ENCODE measurements at places on chromosomes 13 and 19.
A peak's percentile ranks its signal among the peaks of the same experiment; 100 is the strongest.

GRCh38 chr19:31350693-31351055 is 1.4 kb upstream of the TSHZ3 start:
- DNase-seq = no peak

DNA sequence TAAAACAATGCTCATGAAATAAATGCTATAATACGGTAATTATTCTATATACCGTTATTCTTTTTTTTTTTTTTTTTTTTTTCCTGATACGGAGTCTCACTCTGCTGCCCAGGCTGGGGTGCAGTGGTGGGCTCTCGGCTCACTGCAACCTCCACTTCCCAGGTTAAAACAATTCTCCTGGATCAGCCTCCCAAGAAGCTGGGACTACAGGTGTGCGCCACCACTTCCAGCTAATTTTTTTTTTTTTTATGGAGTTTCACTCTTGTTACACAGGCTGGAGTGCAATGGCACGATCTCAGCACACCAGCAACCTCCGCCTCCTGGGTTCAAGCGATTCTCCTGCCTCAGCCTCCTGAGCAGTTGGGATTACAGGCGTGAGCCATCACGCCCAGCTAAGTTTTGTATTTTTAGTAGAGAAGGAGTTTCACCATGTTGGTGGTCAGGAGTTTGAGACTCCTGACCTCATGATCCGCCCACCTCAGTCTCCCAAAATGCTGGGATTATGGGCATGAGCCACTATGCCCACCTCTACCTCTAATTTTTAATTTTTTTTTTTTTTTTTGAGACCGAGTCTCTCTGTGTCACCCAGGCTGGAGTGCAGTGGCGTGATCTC is 6.9 kb downstream of the PPP1R15A start:
- no peak for DNase-seq

DNA sequence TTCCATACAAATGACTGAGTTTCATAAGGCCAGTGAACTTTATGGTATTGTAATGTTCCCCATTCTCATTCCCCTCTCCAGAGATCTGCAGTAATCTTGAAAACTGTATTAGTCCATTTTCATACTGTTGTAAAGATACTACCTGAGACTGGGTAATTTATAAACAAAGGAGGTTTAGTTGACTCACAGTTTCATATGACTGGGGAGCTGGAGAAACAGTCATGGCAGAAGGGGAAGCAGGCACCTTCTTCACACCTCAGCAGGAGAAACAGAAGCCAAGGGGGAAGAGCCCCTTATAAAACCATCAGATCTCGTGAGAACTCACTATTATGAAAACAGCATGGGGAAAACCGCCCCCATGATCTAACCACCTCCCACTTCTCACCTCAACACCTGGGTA is 318.7 kb upstream of the KLF12 start:
- no peak for DNase-seq

DNA sequence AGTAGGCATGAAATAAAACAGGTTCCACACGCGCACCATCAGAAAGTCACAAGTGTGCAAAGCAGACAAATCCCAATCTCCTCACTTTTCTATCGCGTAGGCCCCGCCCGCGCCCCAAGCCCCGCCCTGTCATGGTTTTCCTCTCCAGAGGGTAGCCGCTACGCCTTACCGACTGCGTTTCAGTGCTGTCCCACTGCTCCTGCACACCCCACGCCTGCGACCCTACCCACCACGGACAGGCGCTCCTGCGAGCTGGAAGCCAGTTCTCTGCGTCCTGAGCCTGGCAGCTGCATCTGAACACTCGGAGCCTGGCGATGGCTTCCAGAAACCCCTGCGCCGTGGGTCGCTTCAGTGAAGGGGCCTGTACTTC is 379 bp upstream of the ZNF470 start:
- no peak for DNase-seq

GRCh38 chr13:24187185-24187584 is 26.7 kb downstream of the SPATA13 start:
- DNase-seq = no peak

- peak; percentile 57 for DNase-seq
Measured at GRCh38 chr19:11125994-11126685, 29.4 kb downstream of the SPC24 start.

DNA sequence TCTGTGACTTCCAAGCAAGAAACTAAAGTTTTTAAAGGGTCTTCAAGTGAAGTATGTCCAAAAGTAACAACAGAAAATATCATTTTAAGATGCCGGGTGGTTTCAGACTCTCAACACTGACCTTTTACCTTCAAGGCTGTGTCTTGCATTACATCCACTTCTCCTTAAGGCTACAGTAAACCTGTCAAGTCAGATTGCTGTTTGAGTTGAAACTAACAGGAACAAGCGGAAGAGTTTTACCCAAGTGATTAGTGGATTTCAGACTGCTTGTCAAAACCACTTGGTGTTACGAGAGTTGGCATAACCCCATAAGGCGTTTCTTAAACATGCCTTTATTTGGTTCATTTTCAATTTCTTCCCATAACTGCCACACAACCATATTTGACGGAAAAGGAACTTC is 283.1 kb downstream of the DCT start:
- DNase-seq = no peak

- DNase-seq = no peak
Measured at GRCh38 chr19:3365836-3366752, at the start of gene NFIC. Gene NFIC (plus strand): TSS chr19:3366583. CDS start chr19:3366637, 54 bp downstream.

- no peak for DNase-seq
Measured at GRCh38 chr13:41767801-41768200, 193.1 kb downstream of the VWA8 start.

- DNase-seq = peak; percentile 80
Measured at GRCh38 chr19:45553464-45553863, 31.1 kb downstream of the OPA3 start.

DNA sequence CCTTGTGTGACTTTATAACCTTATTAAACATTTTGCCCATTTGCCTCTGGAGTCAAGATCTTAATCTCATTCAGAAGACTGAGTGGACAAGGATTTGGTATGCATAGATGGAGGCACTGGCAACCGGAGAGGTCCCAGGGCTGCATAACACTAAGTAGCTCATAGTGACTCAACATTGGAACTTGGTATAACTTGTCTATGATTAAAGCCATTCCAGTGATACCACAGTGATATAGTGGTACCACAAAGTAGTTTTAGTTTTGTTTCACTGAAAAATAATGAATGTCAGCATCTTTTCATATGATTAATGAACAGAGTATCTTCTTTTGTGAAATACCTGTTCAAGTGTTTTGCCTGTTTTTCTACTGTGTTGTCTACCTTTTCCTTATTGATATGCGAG is 26.4 kb downstream of the CDK8 start:
- no peak for DNase-seq

DNA sequence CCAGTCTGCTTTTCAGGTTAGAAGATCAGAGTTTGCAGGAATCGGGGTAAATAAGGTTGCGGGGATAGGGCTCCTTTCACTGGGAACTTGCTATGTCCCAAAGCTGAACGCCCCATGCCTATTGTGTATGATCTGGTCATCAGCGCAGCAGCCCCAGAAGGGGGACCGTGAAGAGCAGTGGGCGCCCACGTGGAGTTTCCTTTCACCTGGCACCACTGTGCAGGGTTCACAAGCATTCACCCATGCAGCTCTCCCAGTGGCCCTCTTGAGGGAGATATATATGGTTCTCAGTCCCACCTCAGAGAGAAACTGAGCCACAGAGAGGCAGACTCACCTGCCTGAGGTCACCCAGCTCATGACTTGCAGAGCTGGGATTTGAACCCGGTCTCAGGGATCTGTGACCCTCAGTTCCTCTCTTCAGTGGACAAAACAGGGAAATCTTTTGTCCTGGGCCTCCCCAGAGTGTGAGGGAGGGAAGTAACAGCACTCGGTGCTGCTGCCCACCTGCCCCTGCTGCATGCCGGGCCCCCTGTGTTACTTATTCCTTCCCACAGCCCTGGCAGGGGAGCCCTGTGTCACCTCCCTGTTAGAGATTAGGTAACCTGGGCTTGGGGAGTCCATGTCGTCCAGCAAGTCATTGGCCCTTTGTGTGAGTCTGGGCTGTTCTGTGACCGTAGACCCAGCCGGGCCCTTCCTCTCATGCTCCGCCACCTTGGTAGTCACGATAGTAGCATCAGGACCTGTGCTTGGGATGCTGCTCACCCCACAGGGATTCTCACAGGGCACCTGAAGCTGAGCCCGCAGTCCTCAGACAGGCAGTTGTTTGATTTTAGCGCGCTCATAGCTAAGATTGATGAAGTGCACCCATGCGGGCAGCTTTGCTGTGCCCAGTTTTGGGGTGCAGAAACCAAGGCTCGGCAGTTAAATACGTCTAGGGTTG is 27.9 kb downstream of the PPP5C start:
- DNase-seq = no peak

GRCh38 chr19:6263735-6264444 is 15.9 kb downstream of the MLLT1 start:
- no peak for DNase-seq

DNA sequence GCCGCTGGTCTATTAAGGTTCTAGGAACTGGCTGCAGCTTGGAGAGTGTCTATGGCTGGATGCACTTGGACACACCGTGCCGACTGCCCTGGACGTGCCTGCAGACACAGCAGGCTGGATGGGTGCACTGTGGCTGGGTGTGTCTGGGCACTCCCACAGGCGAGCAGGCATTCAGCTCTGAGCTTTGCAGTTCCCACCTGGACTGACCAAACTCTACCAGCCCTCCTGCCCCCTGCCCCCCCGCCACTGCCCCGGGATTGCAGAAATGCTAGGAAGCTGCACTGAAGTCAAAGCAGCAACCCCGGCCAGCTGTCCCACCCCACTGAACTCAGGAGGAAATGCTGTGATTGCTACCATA is 7.0 kb upstream of the LRP3 start:
- DNase-seq = no peak

- DNase-seq = no peak
Measured at GRCh38 chr19:55247621-55248099, 11.2 kb downstream of the PPP6R1 start.

DNA sequence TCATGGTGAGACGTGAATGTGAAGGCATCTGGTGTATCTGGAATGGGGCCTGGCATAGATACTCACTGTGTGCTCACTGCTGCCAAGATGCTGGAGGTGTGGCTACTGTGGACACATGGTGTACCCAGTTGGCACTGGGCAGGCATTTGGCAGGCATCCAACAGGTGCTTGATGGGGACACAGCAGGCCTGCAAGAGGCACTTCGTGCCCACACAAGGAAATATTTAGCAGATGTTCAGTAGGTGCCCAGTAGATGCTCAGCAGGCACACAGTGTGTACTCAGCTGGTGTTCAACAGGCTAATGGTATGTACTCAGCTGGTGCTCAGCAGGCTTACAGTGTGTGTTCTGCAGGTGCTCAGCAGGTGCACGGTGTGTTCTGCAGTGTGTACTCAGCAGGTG is 14.2 kb downstream of the CRTC1 start:
- DNase-seq = peak; percentile 19

DNA sequence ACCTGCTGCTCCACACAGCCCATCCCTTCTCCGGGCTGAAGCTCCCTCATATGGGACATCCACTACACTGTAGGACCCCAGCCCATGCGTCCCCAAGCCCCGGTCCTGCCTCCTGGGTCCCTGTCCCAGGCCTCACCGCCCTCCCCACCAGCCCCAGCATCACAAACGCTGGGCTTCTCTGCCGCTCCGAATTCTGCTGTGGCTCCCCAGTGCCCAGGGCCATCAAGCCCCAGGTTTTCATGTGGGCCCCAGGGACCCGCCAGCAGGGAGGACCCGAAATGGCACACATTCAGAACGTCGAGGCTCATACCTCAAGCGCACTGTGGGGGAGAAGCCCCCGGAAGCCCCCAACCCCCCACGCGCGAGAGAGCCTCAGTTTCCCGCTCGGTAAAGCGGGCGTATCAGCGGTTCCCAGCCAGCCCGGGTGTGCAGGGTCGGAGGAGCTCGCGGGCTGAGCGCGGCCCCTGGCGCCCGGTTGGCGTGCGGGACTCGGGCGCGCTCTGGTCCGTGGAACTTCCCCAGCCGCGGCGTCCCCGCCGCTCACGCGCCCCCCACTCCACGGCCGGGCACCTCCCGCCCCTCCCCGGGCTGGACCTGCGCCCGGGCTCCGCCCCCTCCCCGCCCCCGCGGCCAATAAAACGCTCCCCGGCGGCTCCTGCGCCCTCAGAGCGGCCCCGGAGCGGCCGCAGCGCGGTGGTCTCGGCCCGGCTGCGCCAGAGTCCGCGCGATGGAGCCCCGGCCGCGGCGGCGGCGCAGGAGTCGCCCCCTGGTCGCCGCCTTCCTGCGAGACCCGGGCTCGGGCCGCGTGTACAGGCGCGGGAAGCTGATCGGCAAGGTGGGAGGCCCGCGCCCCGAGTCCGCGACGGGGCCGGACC is at the start of gene PLK5:
PLK5 (plus strand) TSS at position 666 of the 875 bp plus-strand sequence. CDS start 2,920 bp downstream, outside the sequence.
- no peak for DNase-seq

All from NCI-H2107 (cell line).